ENCODE measurements at places on chromosomes 3 and 15.

DNA sequence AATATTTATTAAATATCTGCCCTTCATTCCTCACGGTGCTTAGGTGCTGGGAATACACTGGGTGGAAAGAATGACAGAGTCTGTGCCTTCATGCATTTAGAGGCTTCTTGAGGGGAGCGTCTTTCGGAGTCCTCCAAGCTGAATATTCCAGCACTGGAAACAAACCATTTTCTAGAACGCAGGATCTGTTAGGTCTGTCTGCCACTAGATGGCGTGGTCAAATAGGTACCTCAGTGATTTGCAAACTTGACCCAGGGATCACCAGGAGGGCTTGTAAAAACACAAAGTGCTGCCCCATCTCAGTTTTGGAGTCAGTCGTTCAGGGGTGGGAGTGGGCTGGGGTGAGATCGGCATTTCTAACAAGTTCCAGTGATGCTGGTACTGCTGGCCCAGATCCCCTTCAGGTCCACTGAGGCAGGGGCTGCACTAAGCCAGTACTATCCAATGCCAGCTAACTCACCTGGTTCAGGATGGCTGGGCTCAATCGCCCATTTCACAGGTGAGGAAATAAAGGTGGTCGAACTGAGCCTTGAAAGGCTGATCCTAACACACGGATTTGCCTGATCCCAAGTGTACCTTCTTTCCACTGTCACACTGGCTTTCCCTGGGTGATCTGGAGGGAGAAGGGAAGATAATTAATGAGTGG, 14.8 kb downstream of the ARNT2 start:
- DNase-seq = no peak

- DNase-seq = no peak
Observed at GRCh38 chr3:73245459-73245858, 184.0 kb downstream of the EBLN2 start.

- DNase-seq = peak; percentile 52
Observed at GRCh38 chr15:100338971-100339444, 2.8 kb downstream of the ADAMTS17 start.

GRCh38 chr15:38563723-38564519, 693 bp downstream of the RASGRP1 start:
- DNase-seq = peak; percentile 89

DNA sequence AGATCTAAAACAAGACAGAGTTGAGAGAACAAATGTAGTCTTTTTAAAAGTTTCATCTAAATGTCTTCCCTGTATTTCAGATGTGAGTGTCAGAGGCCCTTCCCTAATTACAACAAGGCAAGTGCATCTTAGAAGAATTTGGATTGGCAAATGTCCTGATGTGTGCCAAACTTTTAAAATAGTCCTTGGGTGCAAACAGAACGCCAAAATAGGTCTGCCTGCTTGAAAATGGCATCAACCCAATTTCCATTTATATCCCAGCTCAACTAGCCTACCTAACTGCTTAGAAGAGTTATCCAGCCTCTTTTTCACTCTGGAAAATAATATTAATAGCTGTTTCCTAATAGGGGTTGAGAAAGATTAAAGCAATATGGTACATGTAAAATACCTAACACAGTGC, 311.8 kb upstream of the ARRDC4 start:
- DNase-seq = no peak

DNA sequence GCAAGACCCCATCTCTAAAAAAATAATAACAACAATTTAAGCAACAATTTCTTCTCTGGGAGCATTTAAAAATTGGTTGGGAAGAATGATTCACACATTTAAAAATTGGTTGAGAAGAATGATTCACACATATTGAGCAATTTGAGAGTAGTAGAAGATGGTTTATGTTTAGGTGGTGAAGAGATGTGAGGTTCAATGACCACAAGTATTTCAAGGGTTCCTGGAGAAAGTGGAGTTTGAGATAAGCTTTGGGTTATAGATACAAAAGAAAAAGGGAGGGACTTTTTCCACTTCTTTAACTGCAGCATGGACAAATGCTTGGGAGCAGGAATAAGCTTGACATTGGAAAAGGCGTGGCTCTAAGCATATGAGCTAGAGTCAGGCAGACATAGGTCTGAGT, 145.7 kb upstream of the NPHP3 start:
- DNase-seq = no peak

DNA sequence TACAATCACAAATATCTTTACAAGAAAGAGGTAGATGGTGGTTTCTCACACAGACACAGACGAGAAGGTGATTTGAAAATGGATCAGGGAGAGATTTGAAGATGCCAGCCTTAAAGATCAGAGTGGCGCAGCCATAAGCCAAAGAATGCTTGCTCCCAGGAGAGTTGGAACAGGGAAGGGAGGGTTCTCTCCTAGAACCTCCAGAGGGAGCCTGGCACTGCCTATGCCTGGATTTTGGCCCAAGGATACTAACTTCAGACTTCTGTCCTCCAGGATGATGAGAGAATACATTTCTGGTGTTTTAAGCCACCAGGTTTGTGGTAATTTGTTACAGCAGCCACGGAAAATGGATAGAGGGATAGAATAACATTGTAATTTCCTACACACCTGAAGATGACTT, 279.1 kb downstream of the FAM43A start:
- no peak for DNase-seq

DNA sequence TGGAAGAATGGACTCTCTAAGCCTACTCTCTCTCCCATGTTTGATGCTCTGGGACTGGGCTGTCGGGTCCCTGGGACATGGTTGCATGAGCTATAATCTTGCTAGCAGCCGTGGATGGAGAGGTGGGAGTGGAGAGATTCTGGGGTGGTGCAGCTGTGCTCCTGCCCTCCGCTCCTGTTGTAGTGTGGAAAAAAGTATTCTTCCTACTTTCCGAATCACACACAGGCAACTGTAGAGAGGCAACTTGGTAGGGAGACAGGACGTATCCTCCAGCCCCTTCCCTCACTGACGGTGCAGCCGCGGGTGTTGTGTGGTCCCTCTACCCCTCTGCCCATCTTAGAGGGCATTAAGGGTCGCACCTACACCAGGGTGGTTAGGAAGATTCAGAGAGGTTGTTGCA, 281.4 kb upstream of the TLE3 start:
- no peak for DNase-seq

- no peak for DNase-seq
Observed at GRCh38 chr3:146895026-146895749, 290.0 kb upstream of the PLSCR5 start.

GRCh38 chr15:66785637-66786036, 83.6 kb downstream of the SMAD6 start:
- DNase-seq = no peak

DNA sequence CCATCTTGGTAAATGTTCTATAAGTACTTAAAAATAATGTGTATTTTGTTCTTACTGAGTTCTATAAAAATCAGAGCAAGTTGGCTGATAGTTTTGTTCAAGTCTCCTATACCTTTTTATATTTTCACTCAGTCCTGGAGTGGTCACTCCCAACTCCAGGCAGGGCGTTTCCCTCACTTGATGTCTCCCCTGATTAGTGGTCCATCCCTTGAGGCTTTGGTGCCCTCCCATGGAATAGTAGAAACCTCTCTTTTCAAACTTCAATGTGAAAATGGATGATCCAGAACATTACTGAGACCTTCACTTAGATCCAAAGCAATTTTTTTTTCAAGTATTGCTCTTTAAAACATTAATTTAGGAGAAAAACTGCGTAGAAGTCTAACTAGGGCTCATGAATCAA, 25.0 kb upstream of the SCN10A start:
- DNase-seq = no peak

GRCh38 chr3:144085964-144086363, 114.3 kb downstream of the DIPK2A start:
- DNase-seq = no peak

- no peak for DNase-seq
Observed at GRCh38 chr15:101381671-101382212, 86.7 kb upstream of the SNRPA1 start.

DNA sequence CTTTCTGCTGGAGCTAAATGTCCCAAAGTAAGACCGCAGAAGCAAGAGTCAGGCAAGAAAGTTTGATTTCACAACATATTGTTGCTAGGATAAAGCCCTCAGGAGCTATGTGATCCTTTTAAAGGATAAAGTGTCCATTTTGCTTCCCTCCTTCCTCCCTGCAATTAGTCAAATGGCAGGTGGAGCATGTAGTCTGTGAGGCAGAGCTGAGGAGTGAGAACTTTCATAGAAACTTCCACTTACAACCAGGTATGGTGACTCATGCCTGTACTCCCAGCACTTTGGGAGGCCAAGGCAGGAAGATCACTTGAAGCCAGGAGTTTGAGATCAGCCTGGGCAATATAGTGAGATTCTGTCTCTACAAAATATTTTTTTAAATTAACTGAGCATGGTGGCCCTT, 25.2 kb upstream of the RHCG start:
- no peak for DNase-seq

DNA sequence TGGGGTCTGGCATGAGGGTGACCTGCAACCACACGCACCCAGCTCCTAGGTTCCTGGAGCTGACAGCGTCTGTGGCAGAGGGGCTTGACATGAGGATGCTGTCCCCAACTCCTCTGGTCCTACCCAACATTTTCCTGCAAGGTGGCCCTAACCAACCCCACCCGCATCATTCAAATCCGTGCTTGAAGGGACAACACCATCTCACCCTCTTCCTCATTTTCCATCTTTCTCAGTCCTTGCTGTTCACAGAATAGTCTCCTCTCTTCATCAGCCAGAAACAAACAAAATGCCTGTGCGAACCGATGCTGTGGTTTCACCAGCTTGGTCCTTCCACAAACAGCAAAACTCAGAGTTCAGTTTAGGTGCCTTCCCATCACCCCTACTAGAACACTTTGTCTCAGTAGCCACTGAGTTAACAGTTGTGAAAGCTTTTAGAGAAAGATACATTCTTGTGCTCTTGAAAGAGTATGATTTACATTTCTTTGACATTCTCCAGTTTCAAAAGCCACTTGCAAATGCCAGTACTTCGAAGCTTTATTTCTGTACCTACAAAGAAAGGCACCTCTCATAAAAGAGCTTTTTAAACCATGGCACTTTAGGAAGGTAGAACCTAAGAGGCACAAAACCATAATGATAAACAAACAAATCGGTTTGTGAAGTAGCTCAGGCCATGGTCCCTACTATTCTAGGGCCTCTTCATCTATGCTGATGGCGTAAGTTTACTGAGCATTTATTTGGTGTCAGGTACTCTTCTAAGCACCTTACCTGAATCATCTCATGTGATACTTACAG, 360.1 kb downstream of the SHQ1 start:
- DNase-seq = no peak

DNA sequence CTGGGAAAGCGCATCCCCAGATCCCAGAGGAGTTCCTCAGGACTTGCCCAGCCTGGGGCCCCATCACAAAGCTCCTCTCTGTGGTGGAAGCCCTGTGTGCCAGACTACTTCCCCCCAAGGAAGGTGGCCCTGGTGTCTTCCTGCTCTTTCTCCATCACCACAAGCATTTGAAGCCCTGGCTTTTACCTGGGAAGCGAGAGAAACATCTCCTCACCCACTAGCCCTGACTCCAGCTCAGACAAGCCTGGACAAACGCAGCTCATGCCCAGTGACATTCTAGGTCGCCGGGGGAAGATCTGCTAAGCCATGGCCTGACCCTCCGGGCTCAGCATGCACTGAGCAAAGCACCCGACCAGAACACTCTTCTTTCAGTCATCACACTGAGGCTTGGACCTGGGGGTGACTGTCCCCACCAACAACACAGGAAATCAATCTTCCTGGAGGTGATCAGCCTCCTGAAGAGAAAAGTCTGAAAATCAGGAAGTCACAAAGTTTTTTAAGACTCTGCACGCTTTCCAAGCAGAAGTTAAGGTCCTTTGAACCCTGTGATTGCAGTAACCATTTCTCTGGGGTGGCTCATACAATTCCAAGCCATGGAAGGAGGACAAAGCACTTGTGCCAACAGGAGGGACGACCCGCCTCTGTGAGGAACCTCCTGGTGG, 40.8 kb downstream of the KLHL25 start:
- no peak for DNase-seq

GRCh38 chr15:63094495-63094931, 27.1 kb upstream of the LACTB start:
- no peak for DNase-seq

DNA sequence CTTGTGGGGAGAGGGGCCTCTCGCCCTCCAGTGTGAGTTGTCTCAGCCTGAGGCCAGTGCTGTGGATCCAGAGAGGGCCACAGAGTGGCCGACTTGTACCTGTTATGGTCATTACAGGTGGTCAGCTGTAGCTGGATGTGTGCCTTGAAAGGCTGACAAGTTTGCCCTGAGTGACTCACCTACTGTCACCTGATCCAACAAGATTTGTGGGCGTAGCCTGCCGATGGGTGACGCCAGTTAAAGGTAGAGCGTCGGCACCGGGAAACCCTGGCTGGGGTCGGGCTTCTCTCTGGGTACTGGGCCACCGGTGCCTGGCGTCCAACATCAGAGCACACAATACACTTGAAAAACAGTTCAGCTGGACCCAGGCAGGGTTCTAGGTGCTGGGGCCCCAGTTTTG, 2.8 kb upstream of the ISG20 start:
- peak; percentile 52 for DNase-seq

GRCh38 chr3:64259636-64260035, 34.4 kb upstream of the PRICKLE2 start:
- no peak for DNase-seq

- DNase-seq = no peak
Observed at GRCh38 chr3:188915127-188915526, 256.6 kb upstream of the TPRG1 start.

DNA sequence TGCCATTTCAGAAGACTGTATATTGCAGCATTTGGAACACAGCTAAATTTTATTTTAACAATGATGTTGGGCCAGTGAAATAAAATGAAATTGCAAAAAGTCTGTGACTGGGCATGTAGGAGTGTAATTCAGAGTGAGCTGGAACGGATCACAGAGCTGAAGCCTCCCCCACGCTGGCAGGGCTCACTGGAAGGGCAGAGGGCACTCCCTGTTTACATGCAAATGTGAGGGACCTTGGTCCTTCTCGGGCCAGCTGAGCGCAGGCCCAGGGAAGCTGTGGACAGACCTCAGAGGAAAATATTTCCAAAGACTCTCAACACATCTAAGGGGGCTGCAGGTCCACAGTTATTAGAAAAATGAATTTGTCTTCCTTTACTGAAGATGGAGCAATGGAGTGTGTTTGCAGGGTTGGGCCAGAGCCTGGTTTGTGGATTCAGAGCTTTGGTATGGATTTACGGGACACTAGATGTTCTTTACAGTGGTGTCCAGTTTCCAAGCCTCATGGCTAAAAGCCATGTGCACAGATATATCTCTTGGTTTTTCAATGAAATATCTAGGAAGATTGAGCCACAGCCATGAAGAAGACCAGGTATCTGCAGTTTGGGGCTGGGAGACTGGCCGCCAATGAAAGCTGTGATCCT, 32.0 kb downstream of the TRPM1 start:
- DNase-seq = no peak

DNA sequence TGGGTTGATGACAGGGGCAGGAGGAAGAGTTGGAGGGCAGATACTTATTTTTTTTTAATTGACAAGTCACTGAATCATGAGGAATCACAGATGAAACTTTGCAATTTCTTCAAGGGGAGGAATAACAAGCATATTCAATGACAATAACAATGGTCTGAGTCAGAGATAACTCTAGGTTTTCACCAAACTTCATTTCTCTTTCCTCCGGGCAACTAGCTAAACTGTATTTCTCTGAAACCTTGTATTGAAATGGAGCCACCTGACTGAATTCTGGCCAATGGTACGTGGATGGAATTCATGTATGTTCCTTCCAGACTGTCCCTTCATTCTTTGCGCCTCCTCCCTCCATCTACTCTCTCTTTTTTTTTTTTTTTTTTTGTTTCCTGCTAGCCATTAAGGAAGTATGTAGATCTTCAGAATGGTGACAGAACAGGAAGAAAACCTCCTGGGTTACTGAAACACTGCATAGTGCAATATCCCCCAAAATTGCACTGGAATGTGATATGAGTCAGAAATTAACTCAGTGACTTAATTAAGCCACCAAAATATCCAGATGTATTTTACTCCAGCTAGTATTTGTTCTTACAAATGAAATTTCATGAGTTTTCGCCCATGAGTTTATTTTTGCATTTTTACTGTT, 495.4 kb downstream of the OTOL1 start:
- DNase-seq = no peak

All from activated T-cell treated with anti-CD3 and anti-CD28 coated beads for 4 hours (primary cell).